ENCODE measurements at places on chromosomes 5 and 9.
A peak's percentile ranks its signal among the peaks of the same experiment; 100 is the strongest.

- no peak for DNase-seq
These were observed 141.4 kb upstream of the LMX1B start for GRCh38 chr9:126472198-126472947.

- no peak for DNase-seq
These were observed 157.5 kb upstream of the FSTL4 start for GRCh38 chr5:133769842-133770241.

GRCh38 chr5:8561854-8562253, 692.9 kb downstream of the MTRR start:
- DNase-seq: no peak

DNA sequence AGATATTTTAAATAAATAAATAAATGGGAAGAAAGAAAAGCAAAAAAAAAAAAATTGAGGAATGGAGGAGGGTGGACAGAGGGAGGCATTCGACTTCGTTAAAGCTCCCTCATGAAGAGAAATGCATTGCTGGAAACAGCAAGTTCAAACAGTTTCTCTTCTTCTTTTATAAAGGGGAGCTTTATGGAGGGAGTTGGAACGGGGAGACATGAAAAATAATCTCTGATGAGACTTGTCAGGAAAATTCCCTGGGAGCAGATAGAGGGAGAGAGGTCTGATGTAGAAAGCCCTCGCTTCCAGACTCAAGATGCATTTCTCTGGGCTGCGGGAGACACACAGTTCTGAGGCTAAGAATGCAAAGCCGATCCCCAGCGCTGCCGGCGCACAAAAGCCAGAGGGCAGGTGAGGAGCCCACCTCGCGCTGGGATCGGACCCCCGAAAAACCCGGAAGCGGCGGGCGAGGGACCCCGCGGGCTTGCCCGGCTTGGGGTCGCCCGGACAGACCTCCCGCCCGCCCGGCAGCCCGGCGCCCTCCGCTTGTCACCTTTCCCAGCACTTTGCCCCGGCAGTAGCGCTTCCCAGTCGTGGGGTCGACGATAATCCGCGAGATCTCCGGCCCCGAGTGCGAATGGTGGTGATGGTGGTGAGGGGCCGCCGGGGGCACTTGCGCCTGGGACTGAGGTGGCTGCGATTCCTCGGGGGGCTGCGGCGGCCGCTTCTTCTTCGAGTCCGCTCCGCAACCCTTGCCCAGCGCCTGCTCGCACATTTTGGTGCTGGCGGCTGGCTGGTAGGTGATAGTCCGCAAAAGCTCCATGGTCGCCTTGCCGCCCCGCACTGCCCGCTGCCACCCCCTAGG, 512 bp downstream of the PLK2 start:
- DNase-seq: no peak

DNA sequence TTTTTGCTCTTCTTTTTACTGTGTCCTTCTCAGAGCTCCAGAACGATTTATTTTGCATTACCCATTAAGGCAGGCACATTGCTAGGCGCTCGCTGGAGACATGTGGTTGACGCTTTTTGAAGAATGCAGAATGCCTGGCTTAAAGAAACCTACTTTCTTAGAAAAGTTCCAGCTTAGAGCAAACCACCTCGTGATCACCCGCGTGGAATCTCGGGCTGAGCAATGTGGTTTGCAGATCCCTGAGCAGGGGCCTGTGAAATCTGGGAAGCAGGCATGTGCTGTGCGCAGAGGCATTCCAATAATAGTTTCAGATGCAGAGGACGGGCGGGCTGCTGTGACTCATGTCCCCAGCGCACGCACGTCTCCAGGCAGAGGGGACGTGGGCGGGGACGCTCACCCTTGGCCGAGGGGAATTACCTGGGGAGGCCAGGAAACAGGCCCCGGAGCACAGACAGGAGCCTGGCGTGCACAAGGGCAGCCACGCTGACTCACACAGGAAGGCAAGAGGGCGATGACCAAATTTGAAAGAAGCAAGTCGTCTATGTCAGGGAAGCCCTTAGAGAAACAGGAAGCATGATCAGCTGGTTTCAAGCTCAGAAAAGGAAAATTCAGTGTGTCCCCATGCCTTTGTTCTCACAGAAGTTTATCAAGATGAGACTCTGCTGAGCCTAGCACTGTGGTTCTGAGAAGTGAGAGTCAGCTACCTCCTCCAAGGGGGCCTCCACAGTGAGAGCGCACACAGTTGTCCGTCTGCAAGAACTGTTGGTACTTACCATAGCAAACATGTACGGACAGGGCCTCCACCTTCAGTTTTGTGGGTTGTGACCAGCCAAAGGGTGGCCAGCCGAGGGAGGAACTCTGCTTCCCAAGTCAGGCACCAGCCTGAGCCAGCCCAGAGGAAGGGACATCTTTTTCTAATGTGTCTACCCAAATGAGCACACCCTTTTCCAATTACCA, 218.6 kb downstream of the PIK3R1 start:
- peak; percentile 92 for DNase-seq

- no peak for DNase-seq
These were observed 387.0 kb downstream of the ARRDC3 start for GRCh38 chr5:90996089-90996488.

DNA sequence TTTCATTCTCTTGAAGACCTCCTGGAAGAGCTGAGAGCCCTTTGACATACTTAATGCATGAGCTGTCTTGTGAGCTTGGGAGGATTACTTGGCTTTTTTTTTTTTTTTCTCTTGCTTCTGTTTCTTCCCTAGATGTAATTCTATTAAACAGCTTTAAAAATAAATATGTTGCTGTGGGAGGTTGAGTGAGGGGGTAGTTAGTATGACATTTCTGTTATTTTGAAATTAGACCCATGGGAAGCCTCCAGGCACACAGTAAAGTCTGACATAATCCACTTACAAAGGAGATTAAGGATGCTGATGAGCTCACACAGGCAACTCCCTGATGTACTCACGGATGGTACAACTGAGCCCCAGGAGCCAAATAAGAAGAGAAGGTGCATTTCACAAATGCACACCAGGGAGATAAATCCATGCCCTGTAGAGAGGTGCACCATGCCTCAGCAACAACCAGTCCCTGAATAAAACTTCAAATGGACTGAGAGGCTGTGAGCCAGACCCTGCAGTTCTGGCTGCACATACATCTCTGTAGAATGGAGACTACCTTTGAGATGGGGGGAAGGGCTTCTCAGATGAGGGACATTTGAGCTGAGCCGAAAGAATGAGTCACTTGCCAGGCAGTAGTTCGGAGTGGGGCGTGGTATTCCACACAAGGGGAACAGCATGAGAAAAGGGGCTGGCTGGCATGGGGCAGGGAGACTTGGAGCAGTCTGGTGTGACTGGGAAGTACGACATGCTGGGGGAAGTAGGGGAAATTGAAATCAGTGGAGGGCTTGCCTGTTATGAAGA, 68.7 kb downstream of the ACTL7B start:
- no peak for DNase-seq

DNA sequence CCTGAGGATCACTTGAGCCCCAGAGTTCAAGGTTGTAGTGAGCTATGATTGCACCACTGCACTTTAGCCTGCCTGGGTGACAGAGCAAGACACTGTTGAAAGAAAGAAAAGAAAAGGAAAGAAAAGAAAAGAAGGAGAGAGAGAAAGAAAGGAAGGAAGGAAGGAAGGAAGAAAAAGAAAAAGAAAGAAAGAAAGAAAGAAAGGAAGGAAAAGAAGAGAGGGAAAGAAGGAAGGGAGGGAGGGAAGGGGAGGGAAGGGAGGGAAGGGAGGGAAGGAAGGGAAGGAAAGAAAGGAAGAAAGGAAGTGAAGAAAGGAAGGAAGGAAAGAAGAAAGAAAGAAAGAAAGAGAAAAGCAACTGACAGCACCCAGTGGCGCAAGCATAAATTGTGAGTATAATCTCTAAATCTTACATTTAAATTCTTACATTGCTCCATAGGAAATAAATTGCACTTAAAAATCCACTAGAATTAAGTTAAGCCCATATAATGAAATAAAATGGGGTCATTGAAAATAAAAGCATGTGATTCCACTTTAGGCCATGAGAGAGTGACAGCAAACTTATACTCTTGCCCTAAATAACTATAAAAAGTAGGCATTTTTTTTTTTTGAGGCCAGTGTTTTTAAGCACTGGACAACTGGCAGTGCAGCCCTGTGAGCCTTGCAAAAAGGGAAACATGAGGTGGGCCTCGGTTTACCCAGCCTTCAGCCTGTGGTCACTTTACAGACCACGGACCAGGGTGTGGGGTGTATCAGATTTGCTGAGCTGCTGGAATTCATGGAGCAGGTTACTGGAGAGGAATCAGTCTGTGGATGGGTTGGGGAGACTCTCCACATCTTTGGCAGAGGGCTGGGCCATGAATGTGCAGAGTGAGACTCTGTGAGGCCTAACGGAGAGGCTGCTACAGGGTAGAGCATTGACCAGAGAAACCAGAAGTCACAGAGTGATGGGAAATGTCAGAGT, 175.5 kb downstream of the TTLL11 start:
- no peak for DNase-seq

DNA sequence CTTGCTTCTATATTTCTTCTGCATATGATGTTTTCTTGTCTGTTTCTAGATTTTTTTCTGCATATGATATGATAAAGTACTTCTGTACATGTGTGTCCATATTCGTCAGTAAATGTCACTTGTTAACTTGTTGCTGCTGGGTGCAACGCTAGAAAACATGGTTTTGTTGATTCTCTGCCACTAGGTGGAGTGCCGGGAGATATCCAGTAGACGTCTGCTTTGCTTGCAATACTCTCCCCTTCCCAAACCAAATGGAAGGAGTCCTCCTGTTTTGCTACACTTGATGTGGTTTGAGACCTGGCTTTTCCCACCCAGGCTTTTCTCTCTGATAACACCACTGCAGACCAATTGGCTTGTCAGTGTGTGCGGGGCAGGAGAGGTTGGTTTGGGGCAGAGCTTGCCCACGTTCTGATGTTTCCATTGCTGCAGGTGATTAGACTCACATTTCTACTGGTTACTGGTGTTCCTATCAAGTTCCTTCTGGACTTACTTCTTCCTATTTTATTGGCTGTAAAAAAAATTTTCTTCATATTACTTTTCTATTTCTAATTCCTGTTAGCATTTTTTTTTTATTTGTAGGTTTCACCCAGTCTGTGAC, 900.0 kb upstream of the CDH10 start:
- peak; percentile 68 for DNase-seq

- no peak for DNase-seq
These were observed 298.0 kb downstream of the FBXL7 start for GRCh38 chr5:15798006-15798405.

- no peak for DNase-seq
These were observed 335.6 kb downstream of the BRINP1 start for GRCh38 chr9:119033596-119033995.

GRCh38 chr5:53877243-53877642, 316.8 kb downstream of the NDUFS4 start:
- DNase-seq: no peak

GRCh38 chr9:107707428-107707837, 217.9 kb upstream of the KLF4 start:
- DNase-seq: no peak

- DNase-seq: no peak
These were observed 68.8 kb upstream of the HTR4 start for GRCh38 chr5:148723143-148723542.

DNA sequence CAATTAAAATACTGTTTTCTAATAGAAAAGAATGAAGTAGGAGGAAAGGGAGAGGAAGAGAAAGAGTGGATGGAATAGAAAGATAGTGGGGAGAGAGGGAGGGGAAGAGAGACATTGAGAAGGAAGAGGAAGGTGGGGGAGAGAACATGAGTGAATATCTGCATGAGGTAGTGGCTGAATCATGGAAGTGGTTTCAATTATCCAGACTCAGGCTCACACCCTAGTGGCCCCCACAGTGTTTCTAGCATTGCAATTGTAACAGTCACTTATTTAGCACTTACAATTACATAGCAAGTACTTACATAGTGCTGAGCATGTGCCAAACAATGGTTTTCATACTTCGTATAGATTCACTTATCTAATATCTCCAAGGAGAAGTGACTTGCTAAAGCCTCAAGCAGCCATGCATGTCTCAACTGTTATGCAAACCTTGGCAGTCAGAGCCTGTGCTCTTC, 72.7 kb downstream of the CAST start:
- DNase-seq: no peak

- DNase-seq: no peak
These were observed 149.6 kb downstream of the ASTN2 start for GRCh38 chr9:117265253-117265652.

GRCh38 chr5:28499766-28500290, 1461.4 kb upstream of the CDH9 start:
- no peak for DNase-seq

DNA sequence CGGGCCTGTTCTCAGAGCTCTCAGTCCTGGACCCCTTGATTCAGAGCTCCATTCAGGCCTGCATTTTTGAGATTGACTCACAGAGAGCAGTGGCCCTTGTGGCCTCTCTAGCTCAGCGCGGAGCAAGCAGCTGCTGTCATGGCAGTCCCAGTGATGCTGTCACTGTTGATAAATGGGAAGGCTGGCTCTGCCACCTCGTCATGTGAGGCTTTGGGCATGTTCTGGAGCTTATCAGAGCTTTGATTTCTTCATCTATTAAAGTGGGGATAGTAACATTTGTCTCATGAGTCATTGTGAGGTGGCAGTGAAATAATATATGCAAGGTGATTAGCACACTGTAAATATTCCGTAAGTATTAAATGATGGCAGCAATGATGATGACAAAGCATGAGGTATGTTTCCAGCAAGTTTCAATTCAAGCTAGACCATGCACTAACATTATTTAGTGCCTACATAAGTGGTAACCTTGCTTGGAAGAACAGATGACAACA, 126.4 kb upstream of the CXCL14 start:
- peak; percentile 58 for DNase-seq

GRCh38 chr5:148290271-148291195, 21.7 kb upstream of the SPINK7 start:
- peak; percentile 35 for DNase-seq

- DNase-seq: no peak
These were observed 356.3 kb downstream of the MAT2B start for GRCh38 chr5:163861670-163862069.

- no peak for DNase-seq
These were observed 30.6 kb upstream of the SMU1 start for GRCh38 chr9:33106827-33107621.

- DNase-seq: peak; percentile 21
These were observed 13.6 kb upstream of the LAMC3 start for GRCh38 chr9:130995086-130996011.

DNA sequence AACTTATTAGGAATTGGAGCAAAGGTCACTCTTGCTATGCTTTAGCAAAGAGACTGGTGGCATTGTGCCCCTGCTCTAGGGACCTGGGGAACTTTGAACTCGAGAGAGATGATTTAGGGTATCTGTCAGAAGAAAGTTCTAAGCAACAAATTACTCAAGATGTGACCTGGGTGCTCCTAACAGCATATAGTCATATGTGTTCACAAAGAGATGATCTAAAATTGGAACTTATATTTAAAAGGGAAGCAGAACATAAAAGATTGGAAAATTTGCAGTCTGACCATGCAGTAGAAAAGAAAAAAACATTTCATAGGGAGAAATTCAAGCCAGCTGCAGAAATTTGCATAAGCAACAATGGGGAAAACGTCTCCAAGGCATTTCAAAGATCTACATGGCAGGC, 68.3 kb downstream of the SEMA5A start:
- DNase-seq: no peak
